ENCODE measurements at places on chromosomes 4 and X.

GRCh38 chrX:46737041-46737440 is 21.9 kb downstream of the SLC9A7 start:
- DNase-seq = no peak
- no peak overlapping the region for H3K27ac ChIP-seq
- H3K4me1 ChIP-seq = no peaks in the 10 kb centered on the region
- no peaks in the 10 kb centered on the region for H3K27me3 ChIP-seq
- H3K36me3 ChIP-seq = no peaks in the 10 kb centered on the region
- H3K4me3 ChIP-seq = no peak overlapping the region

- no peak overlapping the region for H3K4me3 ChIP-seq
- no peaks in the 10 kb centered on the region for H3K36me3 ChIP-seq
- no peaks in the 10 kb centered on the region for H3K27me3 ChIP-seq
Measured at GRCh38 chr4:76090241-76090691, 15.8 kb downstream of the ART3 start.

- H3K27me3 ChIP-seq = no peaks in the 10 kb centered on the region
- no peak for DNase-seq
- no peak overlapping the region for H3K27ac ChIP-seq
- no peaks in the 10 kb centered on the region for H3K36me3 ChIP-seq
- H3K4me1 ChIP-seq = no peaks in the 10 kb centered on the region
Measured at GRCh38 chrX:95382799-95383198, 1301.8 kb upstream of the DIAPH2 start.

DNA sequence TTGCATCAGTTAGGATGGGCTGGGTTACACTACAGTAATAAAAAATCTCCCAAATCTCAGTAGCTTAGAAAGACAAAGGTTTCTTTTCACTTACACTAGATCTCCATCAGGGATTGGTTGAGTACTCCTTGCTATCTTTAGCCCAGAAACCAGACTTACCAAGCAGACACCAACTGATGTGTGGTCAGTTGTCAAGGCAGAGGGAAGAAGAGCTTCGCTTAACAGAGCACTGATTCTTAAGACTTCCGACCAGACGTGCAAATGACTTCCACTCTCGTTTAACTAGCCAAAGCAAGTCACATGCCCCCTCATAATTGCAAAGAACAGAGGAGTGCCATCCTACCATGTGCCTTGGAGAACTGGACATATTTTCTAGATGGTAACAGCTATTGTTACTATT is 5.7 kb upstream of the ZNF518B start:
- H3K27me3 ChIP-seq = no peaks in the 10 kb centered on the region
- H3K4me1 ChIP-seq = peaks cover 10% of the 10 kb centered on the region
- H3K27ac ChIP-seq = no peak overlapping the region
- no peak overlapping the region for H3K4me3 ChIP-seq
- no peak for DNase-seq

DNA sequence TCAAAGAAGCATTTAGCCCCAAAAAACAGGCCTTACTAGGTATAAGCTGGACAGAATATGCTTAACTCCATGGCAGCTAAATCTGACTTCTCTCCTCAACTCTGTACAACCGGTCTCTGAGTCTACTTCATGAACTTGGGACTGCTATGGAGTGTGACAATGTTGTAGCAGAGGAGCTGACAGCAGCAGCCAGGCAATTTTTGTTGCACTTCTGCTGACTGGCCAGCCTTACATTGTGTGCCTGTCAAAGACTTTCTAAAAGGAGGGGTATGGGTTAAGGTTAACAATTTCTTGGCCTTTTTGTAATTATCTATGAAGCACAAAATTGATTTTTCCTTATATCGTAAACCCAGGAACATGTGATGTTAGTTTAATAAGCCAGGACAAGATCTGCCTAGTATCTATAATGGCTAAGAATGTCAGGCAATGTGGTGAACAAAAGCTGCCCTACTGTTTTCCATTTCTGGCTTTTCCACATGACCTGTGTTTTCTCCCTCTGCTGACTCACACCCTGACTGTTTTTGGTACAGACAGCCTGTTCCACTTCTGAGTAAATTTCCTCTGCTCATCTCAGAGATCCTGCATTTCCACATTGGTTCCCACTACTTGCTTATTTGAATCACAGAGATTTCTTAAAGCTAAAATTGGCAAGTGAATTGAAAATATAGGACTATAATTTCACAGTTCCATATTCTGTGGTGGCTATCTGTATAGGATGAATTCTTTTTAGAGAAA is 9.3 kb downstream of the NOX1 start:
- peak overlapping the region; percentile 39 for H3K27ac ChIP-seq
- no peak overlapping the region for H3K4me3 ChIP-seq
- H3K36me3 ChIP-seq = no peaks in the 10 kb centered on the region
- H3K4me1 ChIP-seq = no peaks in the 10 kb centered on the region
- no peak for DNase-seq

DNA sequence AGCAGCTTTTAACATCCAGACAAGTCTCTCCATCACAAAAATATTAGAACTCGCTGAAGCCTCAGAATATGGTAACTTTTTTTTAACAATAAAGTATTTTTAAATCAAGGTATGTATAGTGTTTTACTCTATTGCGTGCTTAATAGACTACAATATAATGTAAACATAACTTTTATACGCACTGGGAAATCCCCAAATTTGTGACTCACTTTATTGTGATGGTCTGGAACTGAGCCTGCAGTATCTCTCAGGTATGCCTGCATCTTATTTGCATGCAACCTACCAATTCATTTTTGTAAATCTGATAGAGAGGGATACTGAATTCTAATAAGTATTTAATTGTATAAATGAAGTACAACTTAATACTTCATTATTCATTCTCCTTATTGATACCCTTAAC is 823.5 kb downstream of the ADGRL3 start:
- H3K4me3 ChIP-seq = no peak overlapping the region
- H3K27me3 ChIP-seq = no peaks in the 10 kb centered on the region
- no peaks in the 10 kb centered on the region for H3K36me3 ChIP-seq
- no peak for DNase-seq
- no peaks in the 10 kb centered on the region for H3K4me1 ChIP-seq

DNA sequence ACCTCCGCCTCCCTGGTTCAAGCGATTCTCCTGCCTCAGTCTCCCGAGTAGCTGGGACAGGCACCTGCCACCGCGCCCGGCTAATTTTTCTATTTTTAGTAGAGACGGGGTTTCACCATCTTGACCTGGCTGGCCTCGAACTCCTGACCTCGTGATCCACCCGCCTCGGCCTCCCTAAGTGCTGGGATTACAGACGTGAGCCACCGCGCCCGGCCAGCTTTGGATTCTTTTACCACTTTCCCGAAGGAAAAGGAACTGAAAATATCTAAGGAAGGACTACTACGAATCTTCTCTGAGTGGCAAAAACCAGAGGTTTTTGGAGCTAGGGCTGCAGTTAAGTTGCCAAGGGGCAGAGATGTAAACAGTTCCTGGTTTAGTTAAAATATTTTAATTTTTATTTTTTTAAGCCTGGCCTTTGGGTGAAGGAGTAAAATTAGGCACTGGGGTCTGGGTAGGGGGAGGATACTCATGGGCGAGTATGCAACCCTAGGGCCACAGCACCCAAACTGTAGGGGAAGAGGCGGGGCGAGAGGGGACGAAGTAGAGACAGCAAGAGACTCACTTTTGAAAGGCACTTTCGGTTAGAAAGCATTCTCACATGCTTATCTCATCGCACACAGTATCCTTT is 525 bp upstream of the CISD2 start:
- H3K4me1 ChIP-seq = peaks cover 12% of the 10 kb centered on the region
- H3K36me3 ChIP-seq = no peaks in the 10 kb centered on the region
- peak overlapping the region; percentile 86 for H3K4me3 ChIP-seq
- H3K27me3 ChIP-seq = no peaks in the 10 kb centered on the region
- DNase-seq = no peak

GRCh38 chr4:26105815-26106699 is 192.0 kb downstream of the SMIM20 start:
- H3K4me1 ChIP-seq = peaks cover 12% of the 10 kb centered on the region
- no peak overlapping the region for H3K4me3 ChIP-seq
- DNase-seq = no peak
- peak overlapping the region; percentile 3 for H3K27ac ChIP-seq

DNA sequence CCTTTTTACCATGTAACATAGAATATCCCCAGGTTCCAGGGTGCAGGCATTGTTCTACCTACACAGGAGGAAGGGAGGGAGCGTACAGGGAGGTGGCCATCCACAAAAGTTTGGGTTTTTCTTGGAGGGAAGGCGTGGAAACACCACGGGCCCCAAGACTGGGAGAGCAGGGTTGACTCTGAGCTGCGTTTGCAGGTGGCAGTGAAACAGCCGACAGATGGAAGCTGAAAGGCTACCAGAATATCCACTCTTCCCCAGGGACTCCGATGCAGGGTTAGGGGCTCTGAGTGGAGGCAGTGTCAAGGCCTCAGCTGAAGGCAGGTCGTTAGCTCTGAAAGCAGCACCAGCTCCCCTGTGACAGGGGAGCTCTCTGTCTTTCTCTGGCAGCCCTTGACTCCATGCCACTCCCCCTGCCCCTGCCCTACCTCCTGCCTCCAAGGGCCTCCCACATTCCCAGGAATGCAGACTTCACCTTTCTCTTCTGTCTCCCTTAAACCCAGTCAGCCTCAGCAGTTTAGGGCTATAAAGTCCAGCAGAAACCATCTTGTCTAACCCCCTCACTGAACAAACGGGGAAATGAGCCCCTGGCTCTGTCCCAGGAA is 14.0 kb upstream of the GLOD5 start:
- no peaks in the 10 kb centered on the region for H3K4me1 ChIP-seq
- DNase-seq = no peak
- H3K4me3 ChIP-seq = no peak overlapping the region
- no peaks in the 10 kb centered on the region for H3K36me3 ChIP-seq
- no peak overlapping the region for H3K27ac ChIP-seq

- H3K4me3 ChIP-seq = no peak overlapping the region
- DNase-seq = no peak
- H3K36me3 ChIP-seq = no peaks in the 10 kb centered on the region
- no peak overlapping the region for H3K27ac ChIP-seq
- H3K27me3 ChIP-seq = no peaks in the 10 kb centered on the region
Measured at GRCh38 chrX:106897259-106897658, 5.9 kb downstream of the RIPPLY1 start.

- peaks cover 4% of the 10 kb centered on the region for H3K4me1 ChIP-seq
- no peak for DNase-seq
- H3K27ac ChIP-seq = no peak overlapping the region
Measured at GRCh38 chrX:131801066-131801465, 222.0 kb upstream of the STK26 start.

DNA sequence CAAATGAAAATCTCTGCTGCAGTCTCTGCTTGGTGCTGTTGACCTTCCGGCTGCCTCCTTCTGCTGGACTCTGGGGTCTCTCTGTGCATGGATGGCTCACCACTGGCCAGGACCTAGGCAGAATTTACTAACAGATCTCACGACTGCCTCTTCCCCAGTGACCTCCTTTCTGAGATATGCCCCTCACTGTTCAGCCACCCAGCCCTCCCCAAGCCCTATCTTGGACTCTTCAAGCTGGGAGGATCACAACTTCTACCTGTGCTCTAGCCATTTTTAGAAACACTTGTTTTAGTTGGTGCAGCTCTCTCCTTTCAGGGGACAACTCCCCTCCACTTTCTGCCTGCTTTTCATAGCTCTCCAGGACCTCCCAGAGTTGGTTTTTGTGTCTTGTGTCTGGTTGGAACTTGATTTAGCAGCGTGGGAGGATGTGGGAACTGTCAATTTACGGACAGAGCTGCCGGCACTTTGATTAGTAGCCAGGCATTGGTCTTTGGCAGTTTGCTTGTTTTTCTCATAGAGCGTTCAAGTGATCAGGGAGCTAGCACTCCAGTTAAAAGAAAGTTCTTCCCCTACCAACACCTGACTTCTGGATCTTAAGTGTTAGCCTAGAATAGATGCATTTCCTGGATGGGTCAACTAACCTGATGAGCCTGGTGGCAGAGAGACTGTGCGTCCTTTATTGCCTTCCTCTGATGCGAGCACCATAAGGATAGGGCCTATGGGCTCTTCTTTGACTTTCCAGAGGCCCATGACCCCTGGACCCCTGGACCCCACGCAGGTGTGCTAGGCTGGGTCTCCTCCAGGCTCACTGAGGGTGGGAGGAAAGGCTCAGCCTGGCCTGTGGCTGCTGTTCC is 6.5 kb downstream of the RGS12 start:
- H3K27me3 ChIP-seq = no peaks in the 10 kb centered on the region
- H3K4me1 ChIP-seq = peaks cover 41% of the 10 kb centered on the region
- no peak overlapping the region for H3K4me3 ChIP-seq
- no peak for DNase-seq

DNA sequence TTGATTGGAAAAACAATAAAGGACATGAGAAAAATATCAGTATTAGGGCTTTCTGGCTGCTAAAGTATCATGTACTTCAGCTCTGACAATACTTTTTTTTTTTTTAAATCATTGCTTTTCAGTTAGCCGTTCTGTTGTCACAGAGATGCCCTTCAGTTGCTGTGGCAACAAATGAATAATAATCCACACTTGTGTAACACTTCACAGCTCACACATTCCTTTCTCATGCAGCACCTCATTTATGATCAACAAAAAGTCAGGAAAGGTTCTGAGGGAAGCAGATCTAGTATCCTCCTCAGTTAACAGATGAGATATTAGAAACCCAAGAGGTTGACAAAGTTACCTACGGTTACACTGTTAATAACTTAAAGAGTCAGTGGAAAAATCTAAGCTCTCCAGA is 444.2 kb upstream of the SLIT2 start:
- H3K36me3 ChIP-seq = no peaks in the 10 kb centered on the region
- H3K27ac ChIP-seq = no peak overlapping the region
- no peak for DNase-seq

GRCh38 chrX:140762061-140762460 is 52.5 kb downstream of the LINC00632 start:
- H3K36me3 ChIP-seq = no peaks in the 10 kb centered on the region
- H3K4me1 ChIP-seq = no peaks in the 10 kb centered on the region
- H3K27me3 ChIP-seq = no peaks in the 10 kb centered on the region

DNA sequence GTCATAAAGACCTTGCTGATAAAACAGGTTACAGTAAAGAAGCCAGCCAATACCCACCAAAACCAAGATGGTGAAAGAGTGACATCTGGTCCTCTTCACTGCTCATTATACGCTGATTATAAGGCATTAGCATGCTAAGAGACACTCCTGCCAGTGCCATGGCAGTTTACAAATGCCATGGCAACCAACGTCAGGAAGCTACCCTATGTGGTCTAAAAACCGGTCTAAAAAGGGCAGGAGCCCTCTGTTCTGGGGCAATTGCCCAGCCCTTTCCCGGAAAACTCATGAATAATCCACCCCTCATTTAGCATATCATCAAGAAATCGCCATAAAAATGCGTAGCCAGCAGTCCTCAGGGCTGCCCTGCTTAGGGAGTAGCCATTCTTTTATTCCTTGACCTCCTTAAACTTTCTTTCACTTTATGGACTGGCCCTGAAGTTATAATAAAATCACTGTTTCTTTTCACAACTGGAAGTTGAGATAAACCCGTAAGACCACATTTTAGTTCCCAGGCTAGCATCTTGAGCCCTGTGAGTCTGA is 260.5 kb upstream of the FAT1 start:
- no peak for DNase-seq
- no peaks in the 10 kb centered on the region for H3K27me3 ChIP-seq
- H3K36me3 ChIP-seq = no peaks in the 10 kb centered on the region
- H3K4me3 ChIP-seq = no peak overlapping the region
- no peaks in the 10 kb centered on the region for H3K4me1 ChIP-seq
- H3K27ac ChIP-seq = no peak overlapping the region

- H3K27ac ChIP-seq = no peak overlapping the region
- H3K27me3 ChIP-seq = no peaks in the 10 kb centered on the region
- no peaks in the 10 kb centered on the region for H3K36me3 ChIP-seq
- no peaks in the 10 kb centered on the region for H3K4me1 ChIP-seq
- no peak for DNase-seq
- H3K4me3 ChIP-seq = no peak overlapping the region
Measured at GRCh38 chrX:49291615-49292337, 11.7 kb upstream of the GAGE10 start.
